ENCODE measurements at places on chromosomes 5 and 9. TPM values are rescaled to one million over a fixed set of nuclear protein-coding genes. Genes with fewer than 3 reads are reported as not detected.

DNA sequence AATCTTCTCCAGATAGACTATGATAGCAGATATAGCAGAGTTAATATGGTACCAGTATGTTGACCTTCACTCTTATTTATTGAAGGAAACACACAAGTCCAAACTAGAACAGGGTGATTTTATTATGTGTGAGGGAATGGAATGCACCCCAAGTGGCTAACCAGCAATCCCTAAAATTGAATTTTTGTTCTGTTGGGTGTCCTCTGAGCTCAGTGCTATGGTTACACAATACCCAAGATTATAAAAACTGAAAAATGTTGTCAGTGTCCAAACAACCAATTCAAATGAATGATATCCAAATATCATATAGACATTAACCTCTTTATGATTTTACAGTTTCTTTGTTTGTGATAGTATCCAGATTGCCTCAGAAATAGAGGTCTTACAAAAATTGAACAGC lies 60.9 kb downstream of the NNT start:
- H3K4me3 ChIP-seq: no peak overlapping the region
- no peak overlapping the region for H3K27ac ChIP-seq
- peaks cover 4% of the 10 kb centered on the region for H3K36me3 ChIP-seq
- H3K4me1 ChIP-seq: no peaks in the 10 kb centered on the region

- no peak for DNase-seq
- no peaks in the 10 kb centered on the region for H3K4me1 ChIP-seq
- no peak overlapping the region for H3K4me3 ChIP-seq
- no peaks in the 10 kb centered on the region for H3K36me3 ChIP-seq
Measured at GRCh38 chr5:102583276-102584124, 84.7 kb upstream of the SLCO6A1 start.

- H3K4me3 ChIP-seq: no peak overlapping the region
- DNase-seq: peak; percentile 94
- H3K4me1 ChIP-seq: peaks cover 40% of the 10 kb centered on the region
- H3K27ac ChIP-seq: no peak overlapping the region
- no peaks in the 10 kb centered on the region for H3K36me3 ChIP-seq
- H3K27me3 ChIP-seq: no peaks in the 10 kb centered on the region
Measured at GRCh38 chr9:133994353-133995011, 2.4 kb upstream of the VAV2 start.

DNA sequence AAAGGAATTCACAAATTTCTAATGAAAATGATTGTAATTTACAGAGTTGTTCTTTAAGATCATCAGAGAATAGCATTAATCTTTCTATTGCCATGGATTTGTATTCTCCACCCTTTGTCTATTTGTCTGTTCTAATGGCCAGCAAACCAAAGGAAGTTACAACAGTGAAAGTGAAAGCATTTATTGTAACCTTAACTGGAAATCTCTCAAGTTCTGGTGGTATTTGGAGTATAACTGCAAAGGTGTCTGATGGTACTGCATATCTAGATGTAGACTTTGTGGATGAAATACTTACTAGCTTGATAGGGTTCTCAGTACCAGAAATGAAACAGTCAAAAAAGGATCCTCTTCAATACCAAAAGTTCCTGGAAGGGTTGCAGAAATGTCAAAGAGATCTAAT lies 21.7 kb downstream of the RMI1 start:
- no peaks in the 10 kb centered on the region for H3K36me3 ChIP-seq
- no peaks in the 10 kb centered on the region for H3K27me3 ChIP-seq
- H3K27ac ChIP-seq: peak overlapping the region; percentile 36
- H3K4me3 ChIP-seq: no peak overlapping the region
- DNase-seq: no peak
- no peaks in the 10 kb centered on the region for H3K4me1 ChIP-seq

CDH18 gene
- not detected for total RNA-seq

- H3K4me1 ChIP-seq: no peaks in the 10 kb centered on the region
- peak; percentile 8 for DNase-seq
- no peak overlapping the region for H3K27ac ChIP-seq
- no peak overlapping the region for H3K4me3 ChIP-seq
Measured at GRCh38 chr9:98610711-98611110, 98.0 kb downstream of the GABBR2 start.

GRCh38 chr9:87062746-87063145 lies 115.4 kb upstream of the GAS1 start:
- no peak for DNase-seq
- no peak overlapping the region for H3K4me3 ChIP-seq
- H3K36me3 ChIP-seq: no peaks in the 10 kb centered on the region
- no peaks in the 10 kb centered on the region for H3K4me1 ChIP-seq
- H3K27me3 ChIP-seq: no peaks in the 10 kb centered on the region

MEIKIN gene
- total RNA-seq: not detected

DNA sequence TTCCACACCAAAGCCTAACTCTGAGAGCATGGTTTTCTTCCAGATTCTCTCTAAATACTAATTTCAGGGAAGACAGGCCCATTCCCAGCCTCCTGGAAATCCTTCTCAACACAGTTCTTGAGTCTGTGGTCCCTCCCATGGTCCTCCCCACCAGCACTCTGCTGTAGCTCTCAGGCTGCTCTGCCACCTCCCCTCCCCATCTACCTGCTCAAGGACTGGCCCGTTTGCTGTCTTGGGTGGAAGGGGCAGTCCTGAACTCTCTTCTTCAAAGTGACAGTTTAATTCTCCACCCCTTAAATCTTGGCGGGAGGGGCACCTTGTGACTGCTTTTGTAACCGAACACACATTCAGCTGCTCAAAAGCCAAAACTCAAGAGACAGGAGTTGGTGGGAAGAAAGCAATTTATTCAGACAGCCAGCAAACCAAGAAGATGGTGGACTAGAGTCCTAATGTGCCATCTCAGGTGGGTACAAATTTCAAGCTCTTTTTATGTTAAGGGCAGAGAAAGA lies 7.6 kb upstream of the LCN15 start:
- H3K27ac ChIP-seq: no peak overlapping the region
- peaks cover 8% of the 10 kb centered on the region for H3K27me3 ChIP-seq
- no peak overlapping the region for H3K4me3 ChIP-seq
- H3K4me1 ChIP-seq: no peaks in the 10 kb centered on the region
- no peaks in the 10 kb centered on the region for H3K36me3 ChIP-seq

PROB1 gene
- 1.1 TPM for total RNA-seq
